Mammary microvascular endothelial cell (primary cell): ENCODE measurements at places on chromosomes 6 and 20. TPM values are rescaled to one million over a fixed set of nuclear protein-coding genes. Genes with fewer than 3 reads are reported as not detected.

The SLC17A3 gene
- total RNA-seq = not detected in 2 replicates

The ZNFX1 gene
- 42.6 and 44.2 TPM in 2 replicates for total RNA-seq

The RBCK1 gene
- 95.5 and 97.1 TPM in 2 replicates for total RNA-seq

The CASS4 gene
- not detected in 2 replicates for total RNA-seq

The BHLHE23 gene
- total RNA-seq = not detected in 2 replicates

The TGM3 gene
- not detected in 2 replicates for total RNA-seq

The LZTS3 gene
- 4.7 and 4.8 TPM in 2 replicates for total RNA-seq
